Hepatic stellate cell (primary cell): ENCODE measurements at places on chromosomes 7 and 10.

DNA sequence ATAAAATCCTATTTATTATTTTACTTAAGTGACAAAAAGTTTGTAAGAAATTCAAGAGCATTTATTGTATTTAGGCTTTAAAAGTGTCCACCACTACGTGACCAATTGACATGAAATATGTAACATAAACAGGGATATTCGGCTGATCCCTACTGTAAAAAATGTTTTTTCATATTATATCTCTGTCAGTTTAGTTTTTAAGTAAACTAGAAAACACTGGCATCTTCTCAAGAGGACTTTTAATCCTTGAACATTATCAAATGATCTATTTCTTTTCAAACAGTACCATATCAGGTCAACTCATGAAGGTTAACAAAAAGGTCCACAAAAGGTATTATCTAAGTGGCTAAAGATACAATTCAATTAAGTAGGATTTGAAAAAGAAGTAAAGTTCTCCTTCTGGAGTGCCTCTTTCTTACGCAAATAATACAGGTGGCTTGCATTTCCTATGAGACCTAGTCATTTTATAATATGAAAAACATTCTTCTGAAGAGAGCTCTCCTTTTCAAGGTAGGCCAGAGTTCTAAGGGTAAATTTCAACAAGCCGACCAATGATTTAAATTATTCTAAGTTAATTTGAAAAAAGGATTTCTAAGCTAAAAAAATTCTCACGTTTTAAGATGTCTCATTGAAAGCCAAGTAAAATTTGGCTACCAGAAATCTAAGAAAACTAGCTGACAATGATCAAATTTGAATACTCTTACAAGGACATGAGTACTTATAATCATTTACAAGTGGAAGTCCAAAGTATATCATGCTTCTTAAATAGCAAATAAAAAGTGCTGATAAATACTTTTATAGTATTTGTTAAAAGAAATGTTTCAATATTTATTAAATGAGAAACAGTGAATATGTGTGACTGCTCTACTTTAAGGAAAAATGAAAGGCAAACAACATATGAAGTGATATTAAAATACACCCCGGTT is 133.5 kb downstream of the NRBF2 start:
- no peak for DNase-seq

GRCh38 chr7:95047291-95047690 is 139.9 kb downstream of the PPP1R9A start:
- no peak for DNase-seq

GRCh38 chr7:50953820-50954219 is 171.1 kb upstream of the GRB10 start:
- no peak for DNase-seq

DNA sequence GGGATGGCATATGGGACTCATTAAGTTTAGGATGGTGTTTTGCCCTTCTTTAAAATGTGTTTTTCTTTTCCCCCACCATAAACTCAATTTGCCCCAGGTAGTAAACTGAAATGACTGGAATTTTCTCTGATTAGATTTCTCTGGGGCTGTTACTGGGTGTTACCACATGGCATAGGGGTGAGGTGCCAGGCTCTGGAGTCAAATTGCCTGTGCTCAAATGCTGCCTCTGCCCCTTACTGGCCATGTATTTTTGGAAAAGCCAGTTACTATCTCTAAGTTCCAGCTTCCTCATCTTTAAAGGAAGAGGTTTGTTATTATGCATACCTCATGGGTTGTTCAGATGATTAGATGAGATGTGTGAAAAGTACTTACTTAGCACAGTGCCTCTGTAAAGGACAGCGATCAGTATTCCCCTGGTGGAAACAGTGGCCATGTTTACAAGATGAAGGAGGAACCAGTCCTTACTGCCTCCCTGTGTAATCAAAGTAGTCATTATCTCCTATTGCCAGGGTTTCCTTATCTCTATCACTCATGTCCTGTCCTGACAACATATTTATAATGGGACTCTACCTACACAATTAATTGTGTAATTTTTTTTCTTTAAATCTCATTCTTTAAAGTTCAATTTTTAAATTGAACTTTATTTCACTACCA is 352.0 kb downstream of the KCNMA1 start:
- DNase-seq = no peak

DNA sequence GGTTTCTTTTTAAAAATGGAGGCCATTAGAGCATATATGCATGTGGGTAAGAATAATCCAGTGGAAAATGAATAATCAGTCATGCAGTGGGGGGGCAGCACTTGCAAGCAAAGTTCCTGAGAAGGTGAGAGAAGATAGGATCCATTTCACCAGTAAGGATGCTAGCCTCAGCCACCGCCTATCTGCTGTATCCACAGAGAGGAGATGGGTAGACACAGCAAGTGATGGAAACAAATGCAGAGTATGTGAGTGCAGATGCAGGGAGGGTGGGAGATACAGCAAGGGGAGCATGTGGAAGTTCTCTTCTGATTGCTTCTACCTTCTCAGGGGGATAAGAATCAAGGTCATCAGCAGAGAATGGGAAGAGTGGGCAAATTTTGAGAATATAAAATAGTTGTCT is 171.4 kb upstream of the PDE1C start:
- DNase-seq = no peak

- no peak for DNase-seq
Observed at GRCh38 chr10:59234816-59235429, 58.5 kb downstream of the PHYHIPL start.

DNA sequence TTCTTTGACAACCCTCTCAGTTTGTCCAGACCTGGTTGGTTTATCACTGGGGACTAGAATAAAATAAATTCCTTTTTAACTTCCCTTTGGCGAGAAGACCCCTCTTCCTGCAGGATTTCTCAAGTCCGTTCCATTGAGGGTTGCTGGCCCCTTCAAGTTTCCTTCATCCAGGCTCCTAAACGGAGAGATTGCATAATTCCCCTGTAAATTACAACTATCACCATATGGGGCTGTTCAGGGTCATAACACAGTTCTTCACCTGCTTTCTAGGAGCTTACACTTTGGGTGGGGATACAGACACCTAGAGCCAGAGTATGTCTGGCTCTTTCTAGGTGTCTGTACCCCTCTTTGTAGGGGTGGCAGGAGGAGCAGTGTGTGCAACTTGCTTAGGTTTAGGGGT is 3.3 kb upstream of the COPS6 start:
- DNase-seq = no peak

- no peak for DNase-seq
Observed at GRCh38 chr10:36048236-36048635, 406.1 kb upstream of the FZD8 start.
